ENCODE measurements at places on chromosomes 16 and 17.

DNA sequence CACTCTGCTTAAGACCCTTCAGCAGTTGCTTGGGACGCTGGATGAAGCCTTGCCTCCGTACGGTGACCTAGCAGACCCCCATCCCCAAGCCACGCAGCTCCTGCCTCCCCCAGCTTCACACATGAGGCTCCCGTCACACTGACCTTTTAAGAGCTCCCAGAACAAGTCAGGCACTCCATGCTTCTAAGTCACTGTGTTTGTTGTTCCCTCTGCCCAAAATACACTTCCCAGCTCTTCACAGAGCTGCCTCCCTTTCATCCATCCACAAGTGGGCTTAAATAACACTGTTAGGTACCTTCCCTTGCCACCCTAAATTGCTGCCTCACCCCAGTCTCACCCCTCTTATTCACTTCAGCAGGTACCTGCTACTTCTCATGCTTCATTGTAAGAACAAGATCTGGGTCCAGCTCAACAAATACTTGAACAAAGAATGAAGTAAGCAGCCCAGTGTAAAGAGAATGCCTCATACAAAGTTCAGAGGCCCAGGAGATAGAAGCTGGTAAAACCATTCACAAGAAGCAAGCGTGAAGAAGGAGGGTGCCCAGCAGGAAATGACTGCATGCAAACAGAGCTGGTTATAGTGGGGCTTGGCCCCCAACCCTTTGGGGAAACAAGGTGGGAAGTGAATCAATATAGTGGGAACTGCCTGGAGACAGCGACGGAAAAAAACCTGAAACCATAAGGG lies 5.8 kb downstream of the ZC3H7A start:
- no peak for DNase-seq

DNA sequence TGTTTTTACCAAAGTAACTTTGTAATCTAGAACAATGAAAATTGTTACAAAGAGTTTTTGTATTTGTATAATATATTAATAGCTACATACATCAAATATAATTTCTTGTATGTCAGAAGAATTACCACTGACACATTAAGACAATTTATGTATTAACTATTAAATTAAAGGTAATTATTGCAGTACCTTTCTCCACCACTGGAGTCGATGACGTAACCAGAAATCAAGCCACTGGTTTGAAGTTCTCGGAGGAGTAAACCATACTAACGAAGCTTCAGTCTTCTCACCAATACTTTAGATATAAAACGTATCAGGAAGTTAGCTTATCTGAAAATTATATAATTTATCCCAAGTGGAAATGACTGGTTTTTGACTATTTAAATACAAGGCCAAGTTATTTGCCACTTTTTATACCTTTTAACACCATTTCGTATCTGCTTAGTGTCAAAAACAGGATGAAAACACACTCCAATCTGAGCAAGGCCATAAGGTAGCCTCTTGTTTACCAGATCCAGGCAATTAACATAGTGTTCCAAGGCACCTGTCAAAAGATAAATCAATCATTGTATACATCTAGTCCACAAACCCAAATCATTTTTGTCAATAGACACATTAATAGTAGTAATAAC lies 4.3 kb downstream of the POLG2 start:
- DNase-seq, result no peak

DNA sequence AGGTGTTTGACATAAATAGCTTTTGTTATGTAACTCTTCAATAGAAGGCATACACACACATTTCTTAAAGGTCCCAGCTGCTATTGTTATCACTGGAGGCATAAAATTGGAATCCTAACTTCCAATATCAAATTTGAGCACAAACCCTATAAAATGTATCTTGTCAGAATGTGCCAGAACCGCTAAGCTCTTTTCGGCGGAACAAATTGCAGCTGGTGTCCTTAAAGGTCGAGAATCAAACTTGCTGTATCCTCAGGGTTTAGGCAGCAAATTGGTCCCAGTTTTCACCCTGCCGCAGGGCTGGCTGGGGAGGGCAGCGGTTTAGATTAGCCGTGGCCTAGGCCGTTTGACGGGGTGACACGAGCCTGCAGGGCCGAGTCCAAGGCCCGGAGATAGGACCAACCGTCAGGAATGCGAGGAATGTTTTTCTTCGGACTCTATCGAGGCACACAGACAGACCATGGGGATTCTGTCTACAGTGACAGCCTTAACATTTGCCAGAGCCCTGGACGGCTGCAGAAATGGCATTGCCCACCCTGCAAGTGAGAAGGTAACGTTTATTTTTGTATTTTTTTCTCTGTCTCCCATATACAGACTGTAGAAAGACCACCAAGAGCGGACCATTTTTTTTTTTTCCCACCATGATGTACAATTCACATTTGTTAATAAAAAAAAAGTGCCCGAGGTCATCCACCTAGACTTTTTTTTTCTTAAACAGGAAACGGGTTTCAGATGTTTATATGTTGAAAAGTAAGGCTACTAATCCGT lies 297.1 kb downstream of the IRF8 start:
- DNase-seq, result no peak

DNA sequence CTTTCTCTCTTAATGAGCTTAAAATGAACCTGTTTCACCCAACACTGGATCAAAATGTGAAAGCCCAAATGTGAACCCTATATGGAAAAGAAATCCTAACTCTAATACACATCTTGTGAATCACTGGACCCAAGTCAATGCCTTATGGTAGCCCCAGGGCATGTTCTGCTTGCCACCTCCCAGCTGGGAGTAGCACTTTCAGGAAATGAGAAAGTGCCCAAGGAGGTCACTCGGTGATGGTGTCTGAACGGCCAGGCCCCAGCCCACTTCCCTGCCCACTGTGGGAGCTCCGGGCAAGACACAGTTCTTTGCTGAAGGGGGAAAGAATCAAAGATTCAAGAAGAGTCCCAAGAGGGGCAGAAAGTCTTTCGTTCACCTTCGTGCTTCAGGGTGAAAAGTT lies 46.1 kb downstream of the GTF3C1 start:
- DNase-seq, result no peak

DNA sequence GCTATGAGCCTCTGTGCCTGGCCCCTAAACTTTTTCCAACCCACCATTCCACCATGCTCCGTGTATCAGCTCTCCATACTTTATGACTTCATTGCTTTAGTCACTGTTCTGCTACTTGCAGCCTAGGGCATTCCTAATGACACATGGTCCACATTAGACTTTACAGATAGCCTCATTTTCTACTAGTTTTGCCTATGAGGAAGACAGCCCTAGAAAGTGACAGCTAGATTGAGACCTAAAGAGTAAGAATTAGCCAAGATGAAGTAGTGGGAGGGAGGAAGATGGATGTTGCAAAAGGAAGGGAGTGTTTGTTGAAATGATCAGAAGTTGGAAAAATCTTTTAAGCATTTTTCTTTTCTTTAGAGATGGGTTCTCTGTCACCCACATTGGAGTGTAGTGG lies 11.0 kb downstream of the C16orf54 start:
- DNase-seq, result no peak
